Hematopoietic multipotent progenitor cell treated with erythropoietin and hydrocortisone succinate and interleukin-3 and kit ligand, for 4 days (in vitro differentiated cells): ENCODE measurements at places on chromosomes 7 and 10.

- no peak for DNase-seq
Observed at GRCh38 chr10:16999665-17000451, 129.8 kb downstream of the CUBN start.

- DNase-seq: no peak
Observed at GRCh38 chr10:34528320-34528719, 286.8 kb downstream of the PARD3 start.

- no peak for DNase-seq
Observed at GRCh38 chr7:100878013-100878412, 3.1 kb downstream of the SRRT start.

DNA sequence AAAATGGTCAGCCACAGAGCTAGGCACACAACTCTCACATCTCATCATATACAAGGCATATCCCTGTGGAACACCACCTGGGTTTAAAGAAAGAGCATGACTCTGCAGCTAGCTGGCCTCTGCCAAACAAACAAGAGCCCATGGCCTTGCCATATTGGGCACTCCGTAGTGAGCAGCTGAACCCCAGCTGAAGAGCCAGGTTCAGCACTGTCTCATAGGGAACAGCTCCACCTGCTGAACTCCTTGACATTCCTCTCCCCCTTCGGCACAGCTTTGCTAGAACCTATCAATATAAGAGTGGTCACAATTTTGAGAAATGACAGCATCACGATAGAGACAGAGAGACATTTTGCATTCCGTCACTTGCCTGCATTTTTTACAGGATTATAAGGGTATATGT lies 20.0 kb downstream of the SORCS1 start:
- DNase-seq: peak; percentile 41

DNA sequence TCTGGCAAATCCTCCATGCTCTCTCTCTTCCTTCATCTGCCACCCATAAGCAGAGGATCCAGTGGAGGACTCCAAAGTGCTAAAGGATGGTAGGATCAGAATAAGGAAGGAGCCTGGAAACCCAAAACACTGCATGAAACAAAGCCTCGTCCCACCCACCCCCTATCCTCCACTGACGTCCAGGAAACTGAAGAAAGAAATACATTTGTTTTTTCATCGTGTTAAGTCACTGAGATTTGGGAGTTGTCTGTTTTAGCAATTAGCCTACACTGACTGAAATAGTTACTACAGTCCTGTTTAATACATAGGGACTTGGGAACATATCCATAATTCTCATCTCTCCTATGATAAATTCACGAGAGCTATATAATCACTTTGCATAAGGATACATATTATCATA lies 14.8 kb downstream of the ANXA7 start:
- DNase-seq: no peak

GRCh38 chr10:13722747-13723653 lies 136.2 kb downstream of the PRPF18 start:
- DNase-seq: no peak

- peak; percentile 2 for DNase-seq
Observed at GRCh38 chr7:117281562-117281961, 41.3 kb downstream of the WNT2 start.

- DNase-seq: no peak
Observed at GRCh38 chr10:101215397-101216206, 13.7 kb downstream of the LBX1 start.

GRCh38 chr7:114889646-114890285 lies 32.1 kb upstream of the MDFIC start:
- peak; percentile 13 for DNase-seq

DNA sequence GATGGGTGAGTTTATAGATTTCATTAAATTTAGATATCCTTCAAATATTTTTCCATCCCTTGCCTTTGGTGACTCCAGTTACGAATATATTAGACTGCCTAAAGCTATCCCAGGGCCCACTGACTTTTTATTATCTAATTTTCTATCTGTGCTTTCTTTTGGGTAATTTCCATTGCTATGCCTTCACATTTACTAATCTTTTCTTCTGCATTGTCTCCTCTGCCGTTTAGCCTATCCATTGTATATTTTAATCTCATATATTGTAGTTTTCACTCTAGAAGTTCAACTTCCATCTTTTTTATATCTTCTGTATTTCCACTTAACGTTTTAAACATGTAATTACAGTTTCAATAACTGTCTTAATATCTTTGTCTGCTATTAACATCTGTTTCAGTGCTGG lies 78.6 kb upstream of the HDAC9 start:
- DNase-seq: no peak

DNA sequence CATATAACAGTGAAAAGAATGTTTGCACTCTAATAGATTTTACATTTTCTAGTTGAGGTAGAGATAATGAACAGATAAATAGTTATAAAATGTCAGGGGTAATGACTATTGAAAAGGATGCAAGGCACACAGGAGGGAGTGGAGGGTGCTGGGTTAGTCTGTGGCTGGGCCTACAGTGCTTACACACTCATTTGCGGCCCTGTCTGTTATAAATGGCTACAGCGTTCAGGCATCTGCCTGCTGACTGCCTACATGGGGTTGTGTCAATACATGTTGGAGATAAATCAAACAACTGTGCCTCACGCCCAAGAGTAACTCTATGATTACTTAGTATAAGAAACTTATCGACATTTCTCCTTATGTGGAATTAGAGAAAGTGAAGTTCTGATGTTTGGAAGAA lies 313.3 kb downstream of the ACTR3B start:
- DNase-seq: no peak

GRCh38 chr10:13048762-13049161 lies 47.2 kb upstream of the CCDC3 start:
- DNase-seq: no peak

DNA sequence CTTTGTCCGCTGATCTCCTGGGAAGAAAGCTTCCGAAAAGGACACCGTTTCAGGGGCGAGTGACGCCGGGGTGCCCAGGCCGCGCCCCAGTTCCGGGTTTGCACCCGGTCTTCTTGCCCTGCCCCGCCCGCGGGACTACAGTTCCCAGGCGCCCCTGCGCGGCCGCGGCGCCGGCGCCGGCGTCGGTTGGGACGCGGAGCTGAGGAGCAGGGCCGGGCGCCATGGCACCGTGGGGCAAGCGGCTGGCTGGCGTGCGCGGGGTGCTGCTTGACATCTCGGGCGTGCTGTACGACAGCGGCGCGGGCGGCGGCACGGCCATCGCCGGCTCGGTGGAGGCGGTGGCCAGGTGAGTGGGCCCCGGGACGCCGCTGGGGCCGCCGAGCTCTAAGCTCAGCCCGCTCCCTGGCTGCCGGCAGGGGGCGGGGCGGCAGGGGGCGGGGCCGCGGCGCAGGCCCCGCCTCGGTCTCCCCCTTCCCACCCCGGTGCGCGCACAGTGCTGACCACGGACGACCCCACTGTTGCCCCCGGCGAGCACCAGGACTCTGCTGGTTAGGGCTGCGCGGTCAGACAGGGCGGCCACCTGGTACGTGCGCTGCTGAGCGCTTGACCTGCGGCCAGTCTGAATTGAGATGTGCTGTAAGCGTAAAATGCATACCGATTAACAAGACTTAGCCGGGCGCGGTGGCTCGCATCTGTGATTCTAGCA lies at the start of gene LHPP:
Gene LHPP, plus strand, starts transcription at position 182 of the 706 bp plus-strand sequence. Its CDS starts 40 bp downstream, at position 222.
- peak; percentile 96 for DNase-seq

DNA sequence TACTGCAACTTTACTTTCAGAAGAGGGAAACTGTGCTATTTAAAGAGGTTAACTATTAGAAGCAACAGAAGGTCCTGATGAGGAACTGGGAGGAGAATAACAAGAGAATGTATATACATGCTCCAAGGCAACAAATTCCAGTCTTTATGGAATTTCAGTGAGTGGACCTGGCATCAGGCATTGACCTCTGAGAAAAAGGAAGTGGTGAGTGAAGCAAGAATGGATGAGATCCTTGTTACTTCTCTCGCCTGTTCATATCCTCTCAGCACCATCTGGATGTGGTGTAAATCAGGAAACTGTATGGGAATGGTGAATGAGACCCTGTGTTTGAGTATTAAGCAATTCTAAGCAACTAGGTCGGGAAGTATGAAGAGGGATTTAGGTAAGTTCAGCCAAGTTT lies 30.3 kb upstream of the KBTBD2 start:
- DNase-seq: no peak

DNA sequence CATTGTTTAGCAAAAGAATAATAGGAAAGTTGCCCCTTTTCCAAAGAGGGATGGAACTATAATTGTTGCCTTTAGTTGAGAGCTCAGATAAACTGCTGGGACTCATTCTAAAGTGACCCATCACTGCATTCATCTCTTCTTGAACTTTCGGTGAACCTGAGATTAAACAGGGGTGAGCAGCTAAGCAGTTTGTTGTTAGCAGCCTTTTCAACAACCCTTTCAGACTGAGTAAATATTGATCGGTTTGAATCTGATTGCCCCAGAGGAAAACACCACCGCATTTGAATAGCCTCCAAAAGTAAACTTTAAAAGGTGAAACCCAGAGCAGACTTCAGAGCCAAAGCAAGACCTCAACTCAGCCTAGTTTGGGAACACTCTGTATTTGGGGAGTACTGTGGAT lies 4.7 kb downstream of the HOXA1 start:
- no peak for DNase-seq

GRCh38 chr7:128835790-128836641 lies 5.8 kb downstream of the FLNC start:
- DNase-seq: no peak

GRCh38 chr7:6165075-6165474 lies 107.3 kb downstream of the CYTH3 start:
- no peak for DNase-seq

DNA sequence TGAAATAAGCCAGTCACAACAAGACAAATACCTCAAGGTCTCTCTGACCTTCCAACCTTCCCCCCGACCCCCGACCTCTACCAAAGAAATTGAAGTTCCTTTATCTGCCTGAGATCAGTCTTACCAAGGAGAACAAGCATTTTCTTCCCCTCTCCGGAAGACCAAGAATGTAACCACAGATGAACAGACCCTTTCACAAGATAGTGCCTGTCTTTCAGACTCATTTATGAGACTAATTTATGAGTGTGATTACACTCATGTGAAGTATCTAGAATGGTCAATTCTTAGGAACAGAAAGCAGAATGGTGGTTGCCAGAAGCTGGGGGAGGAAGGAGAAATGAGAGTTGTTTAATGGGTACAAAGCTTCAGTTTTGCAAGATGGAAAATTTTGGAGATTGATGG lies 108.9 kb upstream of the MKLN1 start:
- DNase-seq: peak; percentile 63

GRCh38 chr7:122550545-122550944 lies 148.4 kb downstream of the RNF133 start:
- DNase-seq: no peak

DNA sequence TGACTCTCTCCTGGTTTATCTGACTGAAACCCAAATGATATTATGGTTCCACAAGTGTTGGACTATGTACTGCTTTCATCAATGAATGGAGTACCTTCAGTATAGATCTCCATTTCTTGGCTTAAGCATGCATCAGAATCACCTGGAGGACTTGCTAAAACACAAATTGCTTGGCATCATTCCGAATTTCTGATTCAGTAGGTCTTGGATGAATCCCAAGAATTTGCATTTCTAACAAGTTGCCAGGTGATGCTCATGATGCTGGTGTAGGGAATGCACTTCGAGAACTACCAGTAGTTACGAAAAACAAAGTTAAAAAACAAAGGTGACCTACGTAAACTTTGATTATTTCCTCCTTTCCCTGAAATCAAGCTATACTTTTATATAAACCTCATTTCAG lies 119.0 kb upstream of the FEZF1 start:
- no peak for DNase-seq

DNA sequence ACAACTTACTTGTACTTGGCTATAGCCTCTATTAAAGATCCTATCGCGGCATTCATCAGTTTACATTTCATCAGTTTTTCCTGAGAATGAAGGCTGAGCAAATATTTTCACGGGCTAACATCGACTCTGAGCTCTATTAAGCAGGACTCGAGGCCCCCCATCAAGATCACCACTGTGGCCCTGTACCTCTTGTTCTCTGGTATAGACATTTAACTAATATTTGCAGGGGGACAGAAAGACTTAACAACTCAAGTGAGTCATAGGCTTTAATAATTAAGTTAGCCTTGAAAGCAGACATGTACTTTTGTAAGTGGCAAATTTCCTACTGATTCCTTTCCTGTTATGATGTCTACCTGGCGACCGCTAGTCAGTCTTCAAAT lies 45.4 kb downstream of the DOCK4 start:
- DNase-seq: no peak

DNA sequence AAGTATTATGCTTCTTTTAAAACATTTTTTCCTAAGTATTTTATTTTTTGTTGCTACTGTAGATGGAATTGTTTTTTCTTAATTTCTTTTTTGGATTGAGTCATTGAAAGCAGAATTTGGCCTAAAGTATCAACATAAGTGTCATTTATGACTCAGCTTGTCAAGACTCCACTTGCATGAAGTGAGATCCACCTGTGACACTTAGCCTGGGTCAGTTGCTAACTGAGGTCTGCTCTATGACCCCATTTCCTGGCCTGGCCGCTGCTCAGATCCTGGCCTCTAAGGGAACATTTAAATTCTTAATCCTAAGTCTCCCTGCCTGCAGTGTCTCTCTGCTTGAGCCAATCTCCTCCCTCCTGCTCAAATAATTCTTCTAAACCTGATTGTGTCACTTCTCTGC lies 35.5 kb downstream of the TMEM270 start:
- no peak for DNase-seq

GRCh38 chr7:131106681-131107336 lies 220.9 kb upstream of the MKLN1 start:
- DNase-seq: peak; percentile 52

DNA sequence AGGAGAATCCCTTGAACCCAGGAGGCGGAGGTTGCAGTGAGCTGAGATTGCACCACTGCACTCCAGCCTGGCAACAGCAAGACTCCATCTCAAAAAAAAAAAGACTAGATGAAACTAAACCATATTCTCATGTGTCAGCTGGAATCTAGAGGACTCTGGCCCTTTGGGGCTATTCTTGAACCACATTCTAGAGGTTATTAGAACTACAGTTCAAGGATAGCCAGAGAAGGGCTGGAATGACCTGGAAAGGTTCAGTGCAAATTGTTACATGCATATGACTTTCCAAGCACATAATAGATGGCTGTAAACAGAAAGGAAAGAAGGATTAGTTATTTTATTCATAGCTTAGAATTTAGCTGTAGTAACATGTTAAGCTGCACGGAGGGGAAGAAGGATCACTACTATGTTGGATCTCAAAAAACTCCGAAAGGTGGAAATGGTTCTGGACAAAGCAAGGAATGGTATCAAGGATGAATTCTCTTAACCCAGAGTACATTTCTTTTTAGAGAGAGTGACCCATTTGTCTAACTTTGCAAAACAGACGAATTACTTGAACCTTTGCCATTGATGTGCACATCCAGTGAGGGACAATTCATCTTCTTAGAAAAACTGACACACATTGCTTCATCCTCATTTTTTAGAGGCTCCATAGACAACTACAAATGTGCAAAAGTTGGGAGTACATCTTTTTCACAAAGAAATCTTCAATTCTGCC lies 124.0 kb upstream of the SAMD8 start:
- no peak for DNase-seq
